ENCODE measurements at places on chromosomes 16 and 17.

GRCh38 chr17:74176546-74177001 lies 26.9 kb upstream of the RPL38 start:
- peak; percentile 67 for DNase-seq

GRCh38 chr16:20611350-20611902 lies 35.3 kb upstream of the ACSM2B start:
- DNase-seq = peak; percentile 88

DNA sequence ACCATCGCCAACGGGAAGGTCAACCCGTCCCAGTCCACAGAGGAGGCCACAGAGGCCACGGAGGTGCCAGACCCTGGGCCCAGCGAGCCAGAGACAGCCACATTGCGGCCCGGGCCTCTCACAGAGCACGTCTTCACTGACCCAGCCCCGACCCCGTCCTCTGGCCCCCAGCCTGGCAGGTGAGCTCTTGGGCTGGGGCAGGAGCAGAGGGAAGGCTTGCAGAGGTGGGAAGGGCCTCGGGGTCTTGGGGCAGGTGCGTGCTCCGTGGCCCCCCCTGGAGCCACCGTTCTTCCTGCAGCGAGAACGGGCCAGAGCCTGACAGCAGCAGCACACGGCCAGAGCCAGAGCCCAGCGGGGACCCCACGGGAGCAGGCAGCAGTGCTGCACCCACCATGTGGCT lies 5.1 kb downstream of the NME3 start:
- DNase-seq = no peak

DNA sequence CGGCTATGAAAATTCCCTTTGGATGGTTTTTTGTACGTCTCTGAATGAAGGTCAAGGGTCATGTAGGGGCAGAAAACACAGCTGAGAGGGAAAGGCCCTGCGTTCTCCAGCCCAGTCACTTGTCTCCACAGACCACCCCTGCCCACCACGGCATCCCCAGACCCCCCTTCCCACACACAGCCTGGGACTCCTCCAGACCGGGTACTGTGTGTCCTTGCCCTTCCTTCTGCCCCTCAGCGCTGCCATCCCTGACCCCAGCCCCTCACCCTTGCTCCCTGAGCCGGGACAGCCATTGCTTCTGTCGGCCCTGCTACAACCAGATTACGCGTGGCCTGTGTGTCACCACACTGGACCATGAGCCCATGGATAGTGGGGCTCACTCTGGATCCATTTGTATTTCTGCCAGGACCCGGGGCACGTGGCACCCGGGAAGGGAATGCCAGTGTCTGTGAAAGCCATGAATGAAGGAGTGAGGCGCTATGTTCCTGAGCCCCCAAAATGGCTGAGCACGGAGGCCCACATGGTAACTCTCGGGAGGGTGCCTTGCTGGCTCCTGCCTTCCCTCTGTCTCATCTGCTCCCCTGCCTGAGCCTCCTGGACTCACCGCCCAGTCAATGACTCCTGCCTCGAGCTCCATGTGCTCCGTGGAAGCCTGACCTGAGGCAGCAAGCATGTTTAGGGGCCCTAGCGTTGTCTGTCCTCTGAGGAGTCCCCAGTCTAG lies 139.1 kb upstream of the FOXF1 start:
- DNase-seq = no peak

DNA sequence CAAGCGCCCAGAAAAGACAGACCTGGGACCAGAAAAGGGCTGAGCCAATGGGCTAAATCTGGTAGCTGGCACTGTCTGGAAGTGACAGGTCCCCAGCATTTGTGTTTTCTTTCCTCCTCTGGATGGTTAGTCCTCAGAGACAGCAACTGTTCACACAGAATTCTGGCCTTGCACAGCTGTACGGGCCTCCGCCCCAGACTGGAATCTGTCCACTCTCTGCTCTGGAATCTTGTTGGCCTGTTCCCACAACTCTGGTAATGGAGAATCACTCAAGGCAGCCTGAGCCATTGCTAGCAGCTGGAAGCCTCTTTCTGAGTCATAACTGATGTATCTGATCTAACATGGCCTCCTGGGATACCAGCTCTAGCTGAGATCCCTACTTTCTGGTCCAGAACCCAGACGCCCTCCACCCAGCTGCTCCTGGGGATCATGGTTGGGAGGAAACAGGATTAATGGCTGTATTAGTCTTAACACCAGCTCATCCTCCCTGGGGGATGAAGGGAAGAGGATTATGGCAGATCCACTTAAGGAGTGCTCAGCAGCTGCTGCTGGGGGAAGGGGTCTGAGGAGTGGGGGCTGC lies 9.1 kb downstream of the ZNF668 start:
- DNase-seq = no peak

DNA sequence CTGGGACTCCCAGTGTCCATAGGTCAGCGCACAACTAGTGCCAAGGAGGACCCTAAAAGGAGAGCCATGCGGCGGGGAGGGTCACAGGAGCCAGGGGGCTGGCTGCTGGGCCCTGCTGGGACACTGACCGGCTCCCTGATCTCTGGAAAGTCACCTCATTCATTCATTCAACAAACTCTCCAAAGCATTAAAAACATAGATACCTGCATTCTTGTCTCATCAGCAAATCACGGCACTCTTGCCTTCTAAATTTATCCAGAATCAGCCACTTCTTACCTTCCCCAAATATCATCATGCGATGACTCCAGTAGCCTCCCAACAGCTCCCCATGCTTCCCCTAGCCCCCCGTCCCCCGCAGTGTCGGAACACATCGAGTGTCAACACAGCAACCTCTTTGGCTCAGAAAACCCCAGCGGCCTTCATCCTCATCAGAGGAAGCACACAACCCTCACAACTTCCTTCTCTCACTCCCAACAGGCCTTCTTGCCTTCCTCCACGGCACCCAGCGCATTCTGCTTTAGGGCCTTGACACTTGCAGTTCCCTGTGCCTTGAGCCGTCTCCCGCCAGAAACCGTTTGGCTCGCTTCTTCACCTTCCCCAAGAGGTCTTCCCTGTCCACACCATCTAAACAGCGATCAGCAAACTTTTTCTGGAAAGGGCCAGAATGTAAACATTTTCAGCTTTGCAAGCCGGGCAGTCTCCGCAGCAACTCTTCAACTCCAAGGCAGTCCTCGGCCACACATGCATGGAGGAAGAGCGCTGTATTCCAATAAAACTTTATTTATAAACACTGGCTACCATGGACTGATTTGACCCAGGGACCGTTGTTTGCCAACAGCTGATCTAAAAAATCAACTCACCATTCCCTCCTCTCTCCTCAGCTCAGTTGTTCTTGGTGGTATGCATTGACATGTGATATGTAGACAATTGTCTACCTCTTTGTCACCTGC lies 119.5 kb upstream of the TNRC6C start:
- DNase-seq = no peak

DNA sequence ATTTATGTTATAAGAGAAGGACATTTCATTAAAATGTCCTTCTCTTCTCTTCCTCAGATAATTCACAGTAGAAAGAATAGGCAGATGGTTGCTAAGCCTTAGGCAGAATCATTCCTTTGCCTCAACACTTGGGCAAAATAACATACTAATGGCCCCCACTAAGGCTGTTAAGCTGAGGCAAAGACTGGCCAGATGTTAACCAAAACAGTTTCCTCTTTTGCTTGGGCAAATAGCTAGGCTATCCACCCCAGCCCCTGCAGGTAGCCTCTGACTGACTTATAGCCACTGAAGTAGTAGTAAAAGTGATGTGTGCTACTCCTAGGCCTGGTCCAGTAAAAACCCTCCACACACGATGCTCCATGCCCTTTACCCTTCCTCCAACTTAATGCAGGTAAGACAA lies 55.2 kb downstream of the SPAG9 start:
- no peak for DNase-seq

GRCh38 chr17:79078476-79079190 lies 4.0 kb downstream of the ENGASE start:
- DNase-seq = no peak

DNA sequence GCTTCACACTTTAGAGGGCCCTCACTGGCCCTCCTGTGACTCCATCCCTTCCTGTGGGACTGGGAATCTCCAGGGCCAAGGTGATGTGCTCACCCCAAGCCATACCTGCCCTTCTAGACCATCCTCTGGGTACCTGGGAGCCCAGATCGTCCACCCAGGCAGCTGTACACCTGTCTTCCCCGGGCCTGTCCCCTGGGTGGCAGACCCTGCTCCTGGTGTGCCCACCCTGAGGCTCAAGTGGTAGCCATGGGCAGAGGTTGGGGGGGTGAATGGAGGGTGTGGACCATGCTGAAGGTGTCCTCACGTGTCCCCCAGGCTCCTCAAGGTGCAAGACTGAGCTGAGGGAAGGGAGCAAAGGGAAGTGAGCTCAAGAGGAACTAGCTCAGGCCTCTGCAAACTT lies 9.3 kb downstream of the CLEC10A start:
- no peak for DNase-seq

All from pancreas (tissue), 10 donors.